ENCODE measurements at places on chromosomes 6 and 20.

- no peak for DNase-seq
Measured at GRCh38 chr20:16292226-16292880, 280.9 kb downstream of the KIF16B start.

DNA sequence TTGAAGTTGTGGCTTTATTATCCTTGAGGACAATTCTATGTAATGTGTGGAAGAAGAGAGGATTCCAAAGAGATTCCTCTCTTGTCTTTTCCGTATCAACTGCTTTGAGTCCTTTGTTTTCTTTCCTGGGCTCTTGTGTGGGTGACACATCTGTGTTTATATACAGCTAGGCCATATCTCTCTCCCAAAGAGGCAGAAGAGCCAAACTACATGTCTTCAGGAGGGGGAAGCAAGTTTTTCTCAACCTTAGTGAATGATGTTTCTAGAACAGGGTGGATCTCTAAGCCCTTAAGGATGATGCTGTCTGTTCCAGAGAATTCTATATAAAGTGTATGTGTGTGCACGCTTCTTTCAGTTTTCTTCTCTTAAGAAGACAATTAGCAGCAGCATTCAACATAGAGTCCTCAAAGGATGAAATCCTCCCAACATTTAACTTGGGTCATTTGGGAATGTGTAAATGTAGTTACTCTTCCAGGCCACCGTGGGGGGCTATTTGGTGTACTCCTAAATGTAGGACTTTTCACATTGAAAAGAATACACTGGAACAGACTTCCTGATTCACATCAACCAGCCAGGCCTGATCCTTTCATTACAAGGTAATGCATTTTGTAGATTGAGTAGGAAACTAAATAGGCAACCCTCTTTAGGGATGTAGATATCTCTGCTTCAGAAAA is 92.8 kb upstream of the EEF1E1 start:
- DNase-seq: no peak

DNA sequence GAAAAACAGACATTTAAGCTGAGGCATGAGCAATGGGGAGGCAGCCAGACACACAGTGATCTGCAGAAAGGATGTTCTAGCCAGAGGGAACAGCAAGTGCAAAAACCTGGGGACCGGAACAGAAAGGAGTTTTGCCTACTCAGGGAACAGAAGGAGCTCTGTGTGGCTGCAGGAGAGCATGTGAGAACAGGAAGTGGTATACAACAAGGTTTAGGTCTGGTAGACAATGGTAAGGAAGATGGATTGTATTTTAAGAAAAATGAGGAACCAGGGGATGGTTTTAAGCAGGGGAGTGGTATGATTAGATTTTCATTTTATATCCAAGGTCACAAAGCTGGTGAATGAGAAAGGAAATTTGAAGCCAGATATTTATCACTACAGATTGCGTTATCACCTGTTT is 157.5 kb downstream of the UNC5CL start:
- DNase-seq: no peak

DNA sequence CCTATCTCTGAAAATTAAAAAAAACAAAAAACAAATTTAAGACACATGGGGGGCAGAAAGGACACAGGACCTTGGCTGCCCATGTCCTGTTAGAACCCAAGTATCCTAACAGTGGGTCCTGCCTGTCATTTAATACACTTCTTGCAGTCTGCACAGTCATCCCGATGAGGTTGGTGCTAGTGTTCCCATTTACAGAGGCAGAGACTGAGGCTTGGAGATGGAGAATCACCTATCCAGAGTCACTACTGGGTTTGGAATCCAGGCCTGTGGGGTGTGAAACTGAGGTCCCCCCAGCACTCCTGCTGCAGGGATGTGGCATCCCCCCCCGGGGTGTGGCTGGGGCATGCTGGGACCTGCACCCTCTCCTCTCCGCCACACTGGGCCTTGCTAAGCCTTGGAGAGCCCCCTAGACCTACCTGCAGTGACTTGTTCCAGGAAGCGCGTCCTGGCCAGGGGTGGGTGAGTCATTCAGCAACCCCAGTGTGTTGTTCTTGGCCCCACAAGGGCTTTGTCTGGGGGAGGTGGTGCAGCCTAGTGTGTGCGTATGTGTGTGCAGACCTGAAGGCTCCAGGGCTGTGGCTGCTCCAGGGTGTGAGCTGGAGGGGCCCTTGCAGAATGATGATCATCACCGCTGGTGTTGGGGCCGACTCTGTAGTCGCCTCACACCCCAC is 49.7 kb downstream of the BCAS4 start:
- peak; percentile 3 for DNase-seq

- DNase-seq: no peak
Measured at GRCh38 chr6:160927416-160927815, 64.2 kb upstream of the MAP3K4 start.

DNA sequence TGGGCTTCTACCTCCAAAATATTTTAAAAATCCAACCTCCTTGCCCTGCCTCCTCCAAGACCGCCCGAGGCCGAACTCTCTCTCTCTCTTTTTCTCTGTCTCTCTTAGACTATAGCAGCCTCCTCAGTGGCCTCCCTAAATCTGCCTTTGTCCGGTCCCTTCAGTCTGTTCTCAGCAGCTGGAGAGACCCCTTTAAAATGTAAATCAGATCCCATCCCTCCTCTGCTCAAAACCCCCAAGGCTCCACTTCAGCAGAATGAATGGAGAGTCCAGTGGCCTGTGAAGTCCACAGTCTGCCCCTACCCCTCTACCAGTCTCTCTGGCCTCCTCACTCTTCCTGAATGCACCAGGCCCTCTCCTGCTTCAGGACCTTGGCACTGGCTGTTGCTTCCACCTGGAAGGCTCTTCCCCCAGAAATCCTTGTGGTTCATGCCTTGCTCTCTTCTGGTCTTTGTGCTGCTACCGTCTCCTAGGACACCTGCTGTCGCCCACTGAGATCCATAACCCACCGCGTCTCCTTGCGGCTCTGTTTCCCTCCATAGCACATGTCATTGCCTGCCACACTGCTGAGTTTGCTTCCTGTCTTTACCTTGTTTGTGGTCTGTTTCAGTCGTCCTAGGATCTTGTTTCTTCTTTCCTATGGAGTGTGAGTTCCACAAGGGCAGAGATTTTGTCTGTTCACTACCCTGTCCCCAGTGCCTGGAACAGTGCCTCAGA is 6.0 kb downstream of the MLN start:
- DNase-seq: no peak

GRCh38 chr6:96450082-96450769 is 71.4 kb upstream of the UFL1 start:
- no peak for DNase-seq

DNA sequence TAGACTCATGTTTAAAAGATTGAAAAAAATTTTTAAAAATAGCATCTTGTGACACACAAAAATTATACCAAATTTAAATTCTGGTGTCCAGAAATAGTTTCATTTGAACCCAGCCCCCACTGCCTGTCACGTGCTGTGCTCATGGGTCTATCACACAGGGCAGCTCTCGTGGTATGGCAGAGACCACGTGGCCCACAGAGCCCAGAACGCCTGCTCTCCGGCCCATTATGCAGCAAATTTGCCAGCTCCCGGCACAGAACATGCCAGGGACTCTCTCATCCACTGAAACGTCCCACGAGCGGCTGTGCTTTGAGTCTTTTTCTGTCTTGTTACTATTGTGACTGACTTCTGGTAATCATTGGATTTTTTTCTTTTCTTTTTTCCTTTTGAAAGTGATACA is 224.3 kb downstream of the TTLL2 start:
- no peak for DNase-seq

DNA sequence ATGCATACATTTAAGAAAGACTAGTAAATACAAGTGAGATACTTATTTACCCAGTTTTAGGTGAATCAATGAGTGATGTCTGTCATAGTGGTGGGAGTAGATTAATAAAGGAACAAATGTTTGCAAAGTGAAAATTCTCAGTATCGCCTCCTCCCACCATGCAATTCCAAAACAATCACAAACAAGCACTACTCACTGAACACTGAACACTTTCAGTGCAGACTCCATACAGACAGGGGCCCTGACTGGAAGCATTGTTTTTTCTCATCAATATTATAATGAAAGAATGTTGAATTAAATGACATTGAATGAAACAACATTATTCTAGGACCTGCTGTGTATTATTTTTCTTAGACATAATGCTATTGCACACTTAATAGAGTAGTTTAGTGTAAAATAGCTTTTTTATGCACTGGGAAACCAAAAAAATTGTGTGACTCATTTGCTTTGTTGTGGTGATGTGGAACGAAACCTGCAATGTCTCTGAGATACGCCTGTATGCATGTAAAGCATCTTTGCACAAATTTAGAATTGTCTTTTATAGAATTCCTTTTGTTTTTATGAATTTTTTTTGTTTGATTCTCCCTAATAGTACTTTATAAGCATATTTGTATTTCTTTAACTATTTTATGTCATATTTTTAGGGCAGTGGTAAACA is 317.5 kb downstream of the UTRN start:
- DNase-seq: no peak

- no peak for DNase-seq
Measured at GRCh38 chr6:136034422-136034821, 182.9 kb downstream of the PDE7B start.

GRCh38 chr20:50253101-50253500 is 62.5 kb downstream of the CEBPB start:
- DNase-seq: no peak
